ENCODE measurements at places on chromosomes 12 and 14. TPM values are rescaled to one million over a fixed set of nuclear protein-coding genes. Genes with fewer than 3 reads are reported as not detected.

GRCh38 chr12:84046859-84047258 is 865.7 kb downstream of the SLC6A15 start:
- DNase-seq: no peak

DNA sequence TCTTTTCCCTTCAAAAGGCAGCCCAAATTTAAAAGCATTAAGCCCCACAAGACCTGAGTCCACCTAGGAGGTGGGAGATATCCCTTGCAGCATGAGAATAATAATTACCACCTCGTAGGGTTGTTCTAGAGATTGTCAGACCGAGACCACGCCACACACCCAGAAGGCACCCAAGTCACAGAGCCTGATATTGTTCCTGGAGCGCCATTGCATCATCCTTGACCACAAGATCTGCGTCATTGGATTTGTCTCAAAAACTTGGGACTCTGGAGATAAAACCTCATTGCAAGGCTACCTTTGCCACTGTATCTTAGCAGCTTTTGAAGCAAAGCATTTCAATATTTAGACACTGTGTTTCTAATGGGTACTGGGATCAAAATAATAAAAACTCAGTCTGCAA is 29.4 kb upstream of the PPP2R5C start:
- no peak for DNase-seq

- DNase-seq: no peak
These were observed 544.5 kb upstream of the ATP2B1 start for GRCh38 chr12:90253136-90253535.

DNA sequence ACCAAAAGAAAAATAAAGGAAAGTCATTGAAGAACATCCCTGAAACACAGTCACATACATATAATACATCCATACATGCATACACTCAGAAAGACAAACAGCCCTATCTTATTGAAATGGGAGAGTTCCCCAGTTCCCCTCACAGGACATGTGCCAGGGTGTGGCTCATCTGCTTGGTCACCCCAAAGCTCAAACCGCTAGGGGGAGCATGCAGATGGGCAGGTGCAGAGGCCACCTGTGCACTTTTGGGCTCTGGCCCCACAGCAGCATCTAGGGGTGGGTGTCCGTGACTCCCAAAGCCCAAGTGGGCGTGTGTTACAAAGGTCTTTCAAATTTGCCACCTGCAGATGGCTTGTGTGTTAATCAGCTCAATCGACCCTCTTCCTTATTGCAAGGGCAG is 75.2 kb downstream of the CMAS start:
- peak; percentile 65 for DNase-seq

GRCh38 chr12:116474331-116474730 is 84.8 kb upstream of the MAP1LC3B2 start:
- no peak for DNase-seq

DNA sequence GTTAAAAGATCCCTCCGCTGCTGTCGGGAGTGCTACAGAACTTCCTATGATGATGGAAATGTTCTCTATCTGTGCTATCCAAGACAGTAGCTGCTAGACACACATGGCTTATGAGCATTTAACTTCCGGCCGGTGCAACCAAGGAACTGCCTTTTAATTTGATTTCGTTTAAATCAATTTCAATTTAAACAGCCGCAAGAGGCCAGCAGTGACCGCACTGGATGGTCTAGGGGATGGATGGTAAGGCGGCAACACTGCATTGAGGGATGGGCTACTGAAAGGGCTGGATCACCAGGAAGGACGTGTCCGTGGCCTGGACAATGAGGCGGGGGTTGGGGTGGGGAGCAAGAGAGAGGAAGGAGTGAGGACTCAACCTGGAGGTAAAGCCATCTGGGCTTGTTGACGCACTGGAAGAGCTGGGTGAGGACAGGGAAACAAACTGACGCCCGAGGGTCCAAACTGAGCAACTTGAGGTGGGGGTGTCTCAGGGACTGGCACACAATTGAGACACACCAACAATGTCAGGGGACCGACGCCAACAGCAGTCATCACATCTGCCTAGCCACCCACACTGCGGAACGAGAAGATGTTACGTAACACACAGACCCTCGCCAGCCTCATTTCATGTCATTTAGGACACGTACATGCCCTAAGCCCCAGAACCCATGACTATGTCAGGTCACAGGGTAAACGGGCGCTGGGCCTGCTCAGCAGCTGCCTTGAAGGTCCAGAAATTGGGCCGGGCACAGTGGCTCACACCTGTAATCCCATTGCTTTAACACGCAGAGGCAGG is 57.6 kb downstream of the SCARB1 start:
- DNase-seq: no peak

DNA sequence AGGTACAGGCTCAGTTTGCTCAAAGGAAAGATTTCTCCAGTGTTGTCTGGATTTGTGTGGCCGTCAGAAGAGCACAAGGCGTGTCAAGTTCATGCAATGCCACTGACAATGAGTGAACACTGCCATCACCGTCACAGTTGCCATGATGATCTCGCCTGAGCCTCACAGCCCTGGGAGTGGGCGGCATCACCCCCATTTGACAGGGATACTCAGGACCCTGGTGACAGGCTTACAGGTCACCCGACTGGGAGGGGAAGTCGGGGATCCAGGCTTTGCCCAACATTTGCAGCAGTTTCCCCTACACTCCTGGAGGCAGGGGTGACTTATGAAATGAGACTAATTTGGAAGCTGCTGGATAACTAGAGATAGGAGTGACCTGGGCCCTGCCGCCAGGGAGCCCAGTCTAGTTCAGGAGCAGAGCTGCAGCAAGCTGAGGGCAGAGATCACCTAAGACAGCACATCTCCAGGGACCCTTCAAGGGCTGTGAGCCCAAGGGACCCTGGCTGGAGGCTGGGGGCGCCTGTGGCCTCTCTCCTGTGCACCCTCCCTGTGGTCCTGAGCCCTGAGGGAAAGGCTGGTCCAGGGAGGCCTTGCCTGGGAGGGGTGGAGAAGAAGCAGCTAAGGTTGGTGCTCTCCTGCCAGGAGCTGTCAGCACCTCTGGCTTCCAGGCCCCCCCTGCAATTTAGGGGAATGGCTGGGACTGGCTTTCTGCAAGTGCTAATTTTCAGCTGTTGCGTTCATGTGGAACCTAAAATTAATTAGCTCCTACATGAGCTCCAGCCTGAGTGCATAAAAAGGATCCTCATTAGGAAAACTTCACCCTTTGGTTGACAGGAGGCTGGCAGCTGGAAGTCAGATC is 32.4 kb upstream of the BEGAIN start:
- no peak for DNase-seq

DNA sequence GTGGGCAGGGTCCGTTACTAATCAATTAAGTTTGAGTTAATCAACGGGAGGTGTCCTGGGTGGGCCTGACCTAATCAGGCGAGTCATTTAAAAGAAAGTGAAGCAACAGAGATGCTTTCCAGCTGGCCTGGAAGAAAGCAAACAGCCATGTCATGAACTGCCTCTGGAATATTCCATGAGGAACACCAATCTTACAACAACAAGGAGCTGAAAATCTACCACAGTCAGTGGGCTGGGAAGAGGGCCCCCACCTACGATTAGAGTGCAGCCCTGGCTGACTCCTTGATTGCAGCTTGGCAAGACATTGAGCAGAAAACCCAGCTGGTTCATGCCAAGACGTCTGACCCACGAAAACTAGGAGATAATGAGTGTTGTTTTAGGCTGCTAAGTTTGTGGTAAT is 56.2 kb downstream of the SSPN start:
- no peak for DNase-seq

DNA sequence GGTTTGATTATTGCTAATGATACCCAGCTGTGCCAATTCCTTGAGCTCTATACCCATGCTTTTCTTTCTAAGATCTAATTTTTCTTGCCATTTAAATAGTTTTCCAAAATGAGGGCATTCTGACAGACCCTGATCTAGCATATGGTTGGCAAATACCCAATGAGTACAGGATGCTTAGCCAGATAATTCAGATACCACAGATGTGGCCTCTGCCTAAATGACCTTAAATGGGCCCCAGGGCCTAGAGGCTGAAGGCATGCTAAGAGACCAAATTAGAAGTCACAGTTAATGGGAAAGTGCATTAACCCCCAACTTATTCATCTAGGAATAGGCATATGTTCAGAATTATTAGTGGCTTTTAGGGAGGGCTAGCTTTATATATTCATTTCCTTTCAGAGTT is 122.3 kb upstream of the CNOT2 start:
- no peak for DNase-seq

DNA sequence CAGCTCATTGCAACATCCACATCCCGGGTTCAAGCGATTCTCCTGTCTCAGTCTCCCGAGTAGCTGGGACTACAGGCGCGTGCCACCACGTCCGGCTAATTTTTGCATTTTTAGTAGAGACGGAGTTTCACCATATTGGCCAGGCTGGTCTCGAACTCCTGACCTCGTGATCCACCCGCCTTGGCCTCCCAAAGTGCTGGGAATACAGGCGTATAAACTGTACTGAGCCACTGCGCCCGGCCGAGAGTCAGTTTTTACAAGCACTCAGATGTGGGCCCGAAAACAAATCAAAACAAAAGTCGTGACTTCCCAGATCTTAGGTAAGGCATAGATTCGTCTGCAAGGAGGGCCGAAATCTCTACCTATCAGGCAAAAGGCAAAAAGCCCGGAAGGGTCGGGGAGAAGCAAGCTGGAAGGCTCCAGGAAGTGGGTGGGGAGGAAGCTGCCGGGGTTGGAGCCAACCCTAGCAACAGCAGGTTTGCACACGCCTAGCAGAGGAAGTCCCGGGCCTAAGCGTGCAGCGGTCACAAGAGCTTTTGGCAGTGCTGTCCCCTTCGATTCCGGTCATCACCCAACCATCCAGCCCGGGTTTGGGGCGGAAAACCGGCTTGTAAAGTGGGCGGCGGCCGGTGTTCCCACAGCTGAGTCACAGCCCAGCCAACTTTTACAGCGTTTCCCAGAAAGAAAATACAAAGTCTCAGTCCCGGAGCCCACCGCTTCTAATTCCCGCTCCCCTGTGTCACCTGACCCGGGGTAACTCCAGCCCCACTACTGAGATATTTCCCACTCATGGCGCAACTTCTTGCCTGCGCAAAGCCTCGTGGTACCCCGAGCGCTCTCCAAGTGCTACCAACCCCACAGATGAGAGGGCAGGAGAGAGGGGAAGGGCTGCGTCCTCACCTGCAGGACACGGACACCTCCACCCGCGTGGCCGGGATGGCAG is 583 bp downstream of the CPNE8 start:
- peak; percentile 72 for DNase-seq

GRCh38 chr14:92542766-92543554 is 29.4 kb downstream of the RIN3 start:
- DNase-seq: no peak

DNA sequence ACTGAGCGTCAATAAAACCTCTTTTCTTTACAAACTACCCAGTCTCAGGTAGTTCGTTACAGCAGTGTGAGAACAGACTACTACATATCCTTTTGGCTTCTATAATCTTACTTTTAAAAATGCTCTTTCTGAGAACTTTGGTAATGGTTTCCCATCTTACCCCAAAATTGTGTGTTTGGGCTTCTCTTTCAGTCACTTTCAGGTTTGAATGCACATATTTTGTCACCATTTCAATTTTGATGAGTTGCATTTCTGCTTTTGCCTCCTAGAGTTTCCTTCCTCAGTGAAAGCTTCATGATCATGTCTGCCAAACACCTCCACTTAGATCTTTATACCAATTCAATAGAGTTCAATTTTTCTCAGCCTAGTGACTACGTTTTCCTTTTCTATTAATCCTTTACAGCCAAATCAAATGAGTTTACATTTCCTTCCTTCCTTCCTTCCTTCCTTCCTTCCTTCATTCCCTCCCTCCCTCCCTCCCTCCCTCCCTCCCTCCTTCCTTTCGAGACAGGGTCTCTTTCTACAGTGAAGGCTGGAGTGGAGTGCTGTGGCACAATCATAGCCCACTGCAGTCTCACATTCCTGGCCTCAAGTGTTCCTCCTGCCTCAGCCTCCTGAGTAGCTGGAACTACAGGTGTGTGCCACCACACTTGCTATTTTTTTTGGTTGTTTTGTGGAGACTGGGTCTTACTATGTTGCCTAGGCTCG is 124.9 kb downstream of the BCAT1 start:
- DNase-seq: no peak

GRCh38 chr12:57006809-57007475 is 596 bp upstream of the ZBTB39 start:
- peak; percentile 44 for DNase-seq

- no peak for DNase-seq
These were observed 236.1 kb downstream of the AEBP2 start for GRCh38 chr12:19675361-19675760.

- DNase-seq: no peak
These were observed 42.8 kb downstream of the TSPAN9 start for GRCh38 chr12:3119756-3120601.

DNA sequence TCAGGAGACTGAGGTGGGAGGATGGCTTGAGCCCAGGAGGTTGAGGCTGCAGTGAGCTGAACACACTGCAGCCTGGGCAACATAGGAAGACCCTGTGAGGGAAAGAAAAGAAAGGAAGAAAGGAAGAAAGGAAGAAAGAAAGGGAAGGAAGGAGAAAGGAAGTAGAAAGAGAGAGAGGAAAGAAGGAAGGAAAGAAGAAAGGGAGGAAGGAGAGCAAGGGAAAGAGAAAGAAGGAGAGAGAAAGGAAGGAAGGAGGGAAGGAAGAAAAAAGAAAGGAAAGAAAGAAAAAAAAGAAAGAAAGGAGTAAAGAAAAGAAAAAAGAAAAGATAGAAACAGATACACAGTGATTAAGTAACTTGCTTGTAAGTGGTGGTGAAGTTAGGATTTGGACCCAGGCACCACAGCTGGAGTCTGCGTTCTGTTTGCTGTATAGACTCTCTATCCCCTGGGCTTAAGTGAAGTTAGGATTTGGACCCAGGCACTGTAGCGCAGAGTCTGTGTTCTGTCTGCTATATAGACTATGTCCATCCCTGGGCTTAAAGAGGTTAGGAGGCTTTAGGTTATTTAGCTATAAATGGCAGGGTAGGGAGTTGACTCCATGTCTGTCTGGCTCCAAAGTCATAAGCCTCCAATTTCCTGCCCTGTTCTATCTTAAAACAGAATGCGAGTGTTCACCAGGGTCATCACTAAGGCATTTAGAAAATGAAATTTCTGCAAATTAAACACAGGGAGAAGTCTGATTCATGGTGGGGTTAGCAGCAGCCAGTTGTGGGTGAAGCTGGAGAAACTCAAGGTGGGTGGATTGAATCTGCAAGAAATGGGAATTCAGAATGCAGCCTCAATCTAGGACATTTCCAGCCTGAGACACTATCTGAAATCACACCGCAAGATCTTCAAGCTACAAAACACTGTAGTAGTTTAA is 13.3 kb upstream of the C12orf75 start:
- no peak for DNase-seq

GRCh38 chr12:28824849-28825248 is 324.2 kb upstream of the FAR2 start:
- no peak for DNase-seq

Gene LRRC10
- total RNA-seq: not detected

Gene RHOJ
- not detected for total RNA-seq

Gene C12orf54
- not detected for total RNA-seq

Gene ADAMTS20
- not detected for total RNA-seq

Measured in activated CD4-positive, alpha-beta T cell treated with anti-CD3 and anti-CD28 coated beads for 36 hours (primary cell).